Effector CD4-positive, alpha-beta T cell (primary cell): ENCODE measurements at places on chromosomes 11 and 22.

- DNase-seq: no peak
Observed at GRCh38 chr11:96063886-96064285, 140.0 kb upstream of the MTMR2 start.

DNA sequence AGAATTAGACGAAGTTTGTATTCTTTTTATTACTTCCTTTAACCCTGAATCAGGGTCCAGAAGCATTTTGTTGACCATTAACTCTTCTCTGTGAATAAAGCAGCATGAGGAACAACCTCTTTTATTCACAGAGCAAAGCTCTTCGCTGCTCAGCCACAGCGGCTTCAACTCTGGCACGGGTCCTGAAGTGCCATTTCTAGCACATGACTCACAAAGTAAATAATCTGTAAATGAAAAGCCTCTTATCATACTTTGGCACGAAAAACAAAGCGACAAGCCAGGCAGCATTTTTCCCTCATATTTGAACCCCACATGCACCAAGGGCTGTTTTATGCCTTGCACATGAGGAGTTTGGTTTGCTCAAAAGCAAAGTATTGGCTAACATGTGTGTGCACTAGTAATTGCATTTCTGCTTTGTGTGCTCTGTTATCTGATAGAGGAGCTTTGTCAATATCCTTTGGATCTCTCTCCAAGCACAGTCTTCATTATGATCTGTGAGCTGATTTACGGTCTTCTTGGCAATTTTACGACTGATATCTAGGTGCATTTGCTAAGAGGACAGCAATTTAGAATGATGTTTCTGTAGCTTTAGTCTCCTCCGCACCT lies 33.0 kb upstream of the APOBEC3A start:
- DNase-seq: no peak

GRCh38 chr11:26608507-26609146 lies 36.6 kb upstream of the MUC15 start:
- DNase-seq: no peak

GRCh38 chr22:36065462-36065774 lies 36.8 kb upstream of the RBFOX2 start:
- no peak for DNase-seq

- no peak for DNase-seq
Observed at GRCh38 chr22:39114112-39114511, 17.1 kb downstream of the APOBEC3H start.

GRCh38 chr11:69848201-69848600 lies 29.0 kb upstream of the FGF3 start:
- DNase-seq: no peak

DNA sequence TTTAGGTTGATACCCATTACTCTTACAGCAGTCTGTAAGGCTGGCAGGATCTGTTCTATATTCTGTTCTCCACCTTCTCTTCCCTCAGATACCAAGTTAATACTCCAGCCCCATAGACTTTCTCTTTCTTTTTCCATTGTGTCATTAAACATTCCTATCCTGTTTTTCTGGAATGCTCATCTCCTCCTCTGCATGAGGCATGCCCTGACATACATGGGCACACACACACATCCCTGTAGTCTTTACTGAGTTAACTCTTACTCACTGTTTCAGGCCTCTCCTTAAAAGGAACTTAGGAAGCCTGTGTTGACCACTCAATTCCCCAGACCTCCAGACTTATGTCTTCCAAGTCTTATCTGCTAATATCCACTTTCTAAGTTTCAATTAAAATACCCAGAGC lies 476.8 kb downstream of the METTL15 start:
- DNase-seq: no peak

- DNase-seq: no peak
Observed at GRCh38 chr11:44698252-44698912, 28.4 kb upstream of the TSPAN18 start.

- no peak for DNase-seq
Observed at GRCh38 chr11:72848846-72849466, 34.7 kb downstream of the ATG16L2 start.

GRCh38 chr11:130313383-130314183 lies 1.1 kb downstream of the ZBTB44 start:
- DNase-seq: no peak

DNA sequence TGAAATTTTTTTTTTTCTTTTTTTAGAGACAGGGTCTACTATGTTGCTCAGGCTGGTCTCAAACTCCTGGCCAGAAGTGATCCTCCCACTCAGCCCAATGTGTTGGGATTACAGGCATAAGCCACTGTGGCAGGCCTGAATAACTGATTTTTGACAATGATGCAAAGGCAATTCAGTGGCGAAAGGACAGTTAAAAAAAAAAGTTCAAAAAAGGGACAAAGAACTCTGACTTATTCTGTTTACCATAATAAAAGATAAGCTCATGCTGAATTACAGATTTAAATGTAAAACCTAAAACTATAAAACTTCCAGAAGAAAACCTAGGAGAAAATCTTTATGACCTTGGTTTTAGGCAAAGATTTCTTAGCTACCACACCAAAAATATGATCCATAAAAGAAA lies 48.9 kb downstream of the ATG16L2 start:
- DNase-seq: no peak

DNA sequence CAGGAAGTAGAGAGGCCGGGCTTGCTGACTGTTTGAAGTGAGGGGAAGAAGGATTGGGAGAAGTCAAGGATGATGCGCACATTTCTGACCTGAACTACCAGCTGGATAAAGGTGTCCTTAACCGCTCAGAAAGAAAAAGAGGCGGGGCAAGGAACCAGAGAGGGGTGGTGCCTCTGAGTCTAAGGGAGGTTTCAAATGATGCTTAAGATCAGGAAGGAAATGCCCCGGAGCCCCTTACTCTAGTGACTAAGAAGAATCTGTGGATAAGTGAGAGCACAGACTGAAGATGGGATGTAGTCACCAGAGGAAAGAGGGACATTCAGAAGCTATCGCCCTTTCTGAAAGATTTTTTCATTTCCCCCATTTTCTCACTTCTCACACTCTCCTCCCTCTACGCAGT lies 12.7 kb downstream of the DCHS1 start:
- DNase-seq: no peak

GRCh38 chr22:35477911-35478582 lies 62.6 kb upstream of the RASD2 start:
- no peak for DNase-seq

- DNase-seq: no peak
Observed at GRCh38 chr11:48022445-48022844, 42.1 kb downstream of the PTPRJ start.

DNA sequence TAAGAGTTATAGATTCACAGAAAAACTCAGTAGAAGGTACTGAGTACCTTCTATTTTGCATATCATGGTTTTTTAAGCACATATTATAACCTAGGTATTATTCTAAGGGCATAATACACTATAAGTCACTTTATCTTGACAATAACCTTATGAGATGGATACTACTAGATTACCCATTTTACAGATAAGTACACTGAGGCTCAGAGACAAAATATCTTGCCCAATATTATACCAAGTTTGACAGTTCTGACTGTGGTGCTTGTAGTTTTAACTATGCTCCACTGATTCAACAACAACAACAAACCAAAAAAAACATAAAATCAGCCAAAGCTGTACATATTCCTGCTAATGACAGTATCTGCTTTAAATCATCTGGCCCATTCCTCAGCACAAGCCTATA lies 10.5 kb downstream of the OR51M1 start:
- no peak for DNase-seq

DNA sequence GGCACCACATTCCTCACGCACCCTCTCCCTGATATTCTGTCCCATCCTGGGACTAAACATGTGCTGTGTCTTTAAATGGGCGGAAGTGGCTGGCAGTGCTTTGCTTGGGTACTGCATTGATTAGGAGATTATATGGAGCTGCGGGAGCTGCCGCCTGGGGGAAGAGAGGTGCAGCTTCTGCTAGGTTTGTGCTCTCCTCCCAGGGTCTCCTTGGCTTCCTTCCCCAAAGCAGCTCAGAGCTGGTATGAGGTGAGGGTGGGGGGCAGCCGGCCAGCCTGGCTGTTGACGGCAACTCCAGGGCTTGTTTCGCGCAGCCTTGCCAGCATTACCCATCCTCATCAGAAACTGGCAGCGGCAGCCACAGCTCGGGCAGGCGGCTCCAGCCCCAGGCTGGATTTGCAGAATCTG lies 95.4 kb downstream of the GRAMD1B start:
- no peak for DNase-seq
